ENCODE measurements at places on chromosomes 4 and X.

GRCh38 chrX:42460706-42461105, 317.3 kb downstream of the PPP1R2C start:
- no peak for DNase-seq

DNA sequence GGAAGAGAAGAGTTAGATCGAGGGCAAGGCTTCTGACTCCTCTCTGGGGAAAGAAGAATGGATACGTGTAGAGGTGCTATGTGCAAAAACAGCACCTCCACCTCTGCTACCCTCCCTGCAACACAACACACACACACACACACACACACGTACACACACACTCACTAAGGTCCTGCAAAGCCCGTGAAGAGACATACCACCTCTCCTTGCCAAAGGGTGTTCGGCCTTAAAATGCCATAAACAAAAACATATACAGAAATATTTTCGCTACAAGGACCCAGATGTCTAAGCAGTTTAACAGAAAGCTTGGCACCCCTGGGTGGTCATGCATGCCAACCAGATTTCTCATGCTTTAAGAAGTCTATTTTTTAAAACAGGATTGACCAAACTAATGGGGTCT, 1.5 kb downstream of the TIFA start:
- DNase-seq: peak; percentile 22

- no peak for DNase-seq
These were observed 7.4 kb downstream of the HERC3 start for GRCh38 chr4:88599714-88600113.

GRCh38 chr4:111475001-111475400, 670.3 kb upstream of the FAM241A start:
- DNase-seq: peak; percentile 63

DNA sequence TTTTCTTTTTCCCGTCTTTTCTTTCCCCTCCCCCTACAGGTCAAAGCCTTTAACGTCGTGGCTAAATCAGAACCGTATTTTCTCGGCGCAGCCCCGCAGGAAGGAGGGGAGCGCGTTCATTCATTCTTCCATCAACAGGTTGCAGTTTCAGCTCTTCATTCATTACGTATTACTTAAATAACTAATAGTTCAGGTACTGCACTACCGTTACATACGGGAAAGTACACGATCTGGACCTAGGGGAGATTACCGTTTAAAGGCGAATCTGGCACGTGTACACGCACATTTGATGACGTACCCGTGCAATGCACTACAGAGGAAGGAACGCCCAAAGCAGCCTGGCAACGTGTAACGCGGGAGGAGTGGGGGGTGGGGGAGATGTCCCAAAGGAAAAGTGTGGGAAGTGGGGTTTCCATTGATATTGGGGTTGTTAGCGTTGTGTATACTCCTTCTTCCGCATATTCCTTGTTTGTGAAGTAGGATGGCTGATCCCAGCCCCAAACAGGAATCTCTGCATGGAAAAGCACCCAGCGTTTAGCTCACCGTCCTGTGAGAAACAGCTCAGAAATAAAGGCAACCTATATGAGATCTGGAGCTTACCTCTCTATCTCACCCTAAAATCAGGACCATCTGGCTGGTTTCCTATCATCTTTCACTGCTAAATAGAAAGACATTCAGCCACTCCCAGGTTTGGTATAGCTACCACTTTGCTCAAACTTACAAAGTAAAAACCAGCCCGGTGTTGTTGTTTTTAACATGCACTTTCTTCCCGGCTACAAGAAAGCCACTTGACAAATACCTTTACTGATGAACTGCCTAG, 585 bp upstream of the SEC24D start:
- peak; percentile 42 for DNase-seq

DNA sequence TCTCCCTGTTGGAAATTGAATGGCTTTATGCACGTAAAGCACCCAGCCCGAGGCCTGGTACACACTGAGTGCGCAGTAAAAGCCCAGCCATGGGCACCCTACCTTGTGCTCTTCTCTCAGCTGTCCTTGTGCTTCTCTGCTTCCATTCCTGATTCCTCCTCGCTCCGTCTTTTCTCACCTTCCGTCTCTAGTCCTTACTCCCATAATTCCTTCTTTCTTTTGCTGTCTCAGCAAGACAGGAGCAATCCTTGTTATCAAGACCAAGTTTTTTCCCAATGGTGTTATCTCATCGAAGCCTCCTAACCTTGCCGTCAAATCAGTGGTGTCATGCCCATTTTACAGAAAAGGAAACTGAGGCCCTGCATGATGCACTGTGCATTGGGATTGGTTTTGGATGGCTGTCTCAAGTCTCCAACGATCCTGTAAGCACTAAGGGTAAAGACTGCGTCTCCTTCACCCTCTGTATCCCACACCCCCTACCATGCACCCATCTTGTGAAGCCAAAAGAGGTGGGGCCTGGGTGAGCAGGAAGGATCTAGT, 30.1 kb downstream of the CYTL1 start:
- no peak for DNase-seq

- peak; percentile 30 for DNase-seq
These were observed 42.7 kb downstream of the CNOT6L start for GRCh38 chr4:77776182-77777134.

DNA sequence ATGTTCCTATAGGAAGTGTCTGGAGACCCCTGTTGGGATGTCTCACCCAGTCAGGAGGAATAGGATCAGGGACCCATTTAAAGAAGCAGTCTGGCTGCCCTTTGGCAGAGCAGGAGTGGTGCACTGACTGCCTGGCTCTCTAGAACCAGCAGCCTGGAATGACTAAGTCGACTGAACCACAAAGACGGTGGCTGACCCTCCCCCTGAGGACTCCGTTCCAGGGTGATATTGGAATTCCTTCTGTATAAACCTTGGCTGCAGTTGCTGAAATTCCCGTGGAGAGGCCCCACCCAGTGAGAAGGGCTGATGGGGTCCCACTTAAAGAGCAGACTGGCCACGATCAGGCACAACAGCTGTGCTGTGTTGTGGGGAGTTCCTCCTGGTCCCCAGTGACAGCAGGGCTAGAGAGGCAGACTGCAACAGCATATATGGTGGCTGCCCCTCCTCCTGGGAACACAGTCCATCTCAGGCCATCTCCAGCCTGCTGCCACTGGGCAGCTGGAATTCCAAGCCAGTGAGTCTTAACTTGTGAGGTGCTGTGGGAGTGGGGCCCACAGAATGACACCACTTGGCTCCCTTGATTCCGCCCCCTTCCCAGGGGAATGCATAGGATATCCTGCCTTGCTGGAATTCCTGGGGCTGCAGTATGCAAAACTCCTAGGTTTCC, 41.8 kb upstream of the RLIM start:
- DNase-seq: no peak

DNA sequence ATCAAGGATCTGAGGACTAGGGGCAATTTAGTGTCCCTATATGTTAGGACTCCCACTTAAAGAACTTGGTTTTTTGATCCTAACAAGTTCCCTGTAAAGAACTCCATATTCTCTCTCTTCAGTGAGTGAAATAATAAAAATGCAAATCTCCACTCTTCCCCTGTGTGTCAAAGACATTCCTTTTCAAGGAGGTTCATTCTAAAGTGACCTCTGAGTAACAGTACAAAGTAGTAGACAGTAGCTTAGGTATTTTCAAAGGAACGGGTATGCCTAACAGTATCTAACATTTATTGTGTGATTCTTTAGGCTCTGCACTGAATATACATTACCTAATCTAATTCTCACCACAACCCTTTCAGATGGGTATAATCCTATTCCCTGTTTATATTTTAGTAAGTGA, 58.4 kb upstream of the SCOC start:
- DNase-seq: no peak

- peak; percentile 18 for DNase-seq
These were observed 229.5 kb downstream of the SPCS3 start for GRCh38 chr4:176549161-176549865.

- DNase-seq: no peak
These were observed 39.9 kb upstream of the CYP4V2 start for GRCh38 chr4:186151499-186151898.

GRCh38 chr4:11286533-11286932, 142.2 kb downstream of the HS3ST1 start:
- DNase-seq: no peak

DNA sequence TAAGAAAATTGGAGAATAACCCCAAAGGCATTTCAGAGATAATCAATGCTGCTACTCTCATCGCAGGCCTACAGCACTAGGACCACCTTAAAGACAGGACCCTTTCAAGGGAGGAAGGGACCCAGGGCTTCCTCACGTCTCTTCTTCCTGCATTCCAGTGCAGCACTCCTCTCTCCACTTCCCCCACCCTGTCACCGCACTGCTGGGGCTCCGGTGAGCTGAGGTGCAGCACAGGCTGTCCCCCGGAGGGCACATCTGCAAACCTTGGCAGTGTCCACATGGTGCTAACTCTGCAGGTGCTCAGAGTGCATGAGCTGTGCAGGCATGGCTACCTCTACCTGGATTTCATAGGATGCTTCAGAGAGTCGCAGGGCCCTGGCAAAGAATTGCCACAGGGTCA, 305.6 kb downstream of the DCHS2 start:
- DNase-seq: no peak

DNA sequence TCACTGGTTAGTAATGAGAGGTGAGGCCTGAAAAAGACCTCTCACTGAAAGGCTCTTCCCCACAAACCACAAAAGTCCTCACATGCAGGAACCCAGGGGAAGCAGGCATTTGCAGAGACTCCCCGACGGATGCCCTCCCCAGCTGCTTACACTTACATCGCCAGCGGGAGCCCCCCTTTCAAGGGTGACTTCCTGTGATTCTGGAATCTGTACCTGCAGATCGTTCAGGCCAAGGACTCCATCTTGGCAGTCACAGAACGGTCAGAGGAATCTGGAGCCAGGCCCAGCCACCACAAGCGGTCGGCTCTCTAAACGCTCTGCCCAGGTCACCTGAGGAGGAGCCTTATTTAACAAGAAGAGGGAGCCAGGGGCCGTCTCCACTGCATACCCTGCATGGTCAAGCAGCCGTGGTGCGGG, 71.3 kb upstream of the STS start:
- no peak for DNase-seq

GRCh38 chr4:108237693-108238092, 69.0 kb upstream of the LEF1 start:
- no peak for DNase-seq

DNA sequence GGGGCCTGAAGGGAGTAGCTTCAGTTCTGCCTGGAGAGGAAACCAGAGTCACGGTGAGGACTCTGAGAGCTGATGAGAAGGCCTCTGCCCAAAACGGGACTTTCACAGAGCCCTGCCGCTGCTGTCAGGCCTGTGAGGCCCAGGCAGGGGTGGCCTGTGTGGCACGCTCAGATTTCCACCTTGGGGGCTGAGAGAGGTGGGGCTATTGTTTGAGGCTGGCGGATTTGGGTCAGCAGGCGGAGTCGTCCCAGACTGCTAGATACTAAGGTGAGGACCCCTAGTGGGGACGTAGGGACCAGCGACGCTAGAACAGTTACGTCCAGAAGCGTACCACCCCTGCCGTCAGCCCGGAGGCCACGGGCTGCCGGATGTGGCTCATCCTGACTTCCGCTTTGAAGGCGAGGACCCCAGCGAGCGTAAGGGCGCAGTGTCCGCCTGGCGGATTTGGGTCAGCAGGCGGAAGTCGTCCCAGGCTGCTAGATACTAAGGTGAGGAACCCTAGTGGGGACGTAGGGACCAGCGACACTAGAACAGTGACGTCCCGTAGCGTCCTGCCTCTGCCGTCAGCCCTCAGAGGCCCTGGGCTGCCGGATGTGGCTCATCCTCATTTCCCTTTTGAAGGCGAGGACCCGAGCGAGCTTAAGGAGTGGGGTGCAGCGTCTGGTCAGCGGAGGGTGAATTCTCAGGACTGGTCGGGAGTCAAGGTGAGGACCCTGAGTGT, at the start of gene MAGEB1:
MAGEB1 (plus strand) TSS at position 378 of the 721 bp plus-strand sequence. CDS start 3,348 bp downstream, outside the sequence.
- no peak for DNase-seq

GRCh38 chr4:86935566-86935852, 698 bp downstream of the AFF1 start:
- DNase-seq: peak; percentile 47

- DNase-seq: peak; percentile 44
These were observed 63.8 kb upstream of the TAPT1 start for GRCh38 chr4:16289897-16290554.

DNA sequence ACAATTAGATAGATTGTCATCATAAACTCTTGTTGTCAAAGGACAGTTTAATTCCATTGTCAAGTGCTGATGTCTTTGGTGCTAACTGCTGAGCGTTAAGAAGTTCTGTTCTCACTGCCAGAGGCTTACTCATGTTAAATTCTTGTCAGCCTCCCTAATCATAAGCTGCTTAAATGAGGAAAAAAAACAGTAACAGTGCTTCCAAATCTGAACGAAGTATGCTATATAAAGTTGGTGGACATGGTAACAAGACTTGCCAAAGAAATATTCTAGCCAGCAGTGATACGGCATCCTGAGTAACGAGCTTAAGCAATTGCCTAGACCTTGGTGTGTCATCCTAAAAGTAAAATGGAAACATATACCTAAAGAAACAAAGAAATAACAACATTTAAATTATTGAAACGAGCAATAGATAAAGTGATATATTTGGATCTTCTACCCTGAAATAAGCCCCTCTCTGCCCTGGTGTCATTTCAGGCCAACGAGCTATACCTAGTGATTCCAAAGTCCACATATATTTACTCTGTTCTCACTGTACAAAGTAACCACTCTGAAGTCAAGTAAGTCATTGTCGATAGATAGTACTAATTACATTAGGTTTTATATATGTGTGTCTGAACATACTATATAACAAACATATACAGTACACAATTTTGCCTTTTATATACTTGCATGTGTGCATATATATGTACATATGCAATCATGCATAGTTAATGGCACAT, 339.7 kb upstream of the HS3ST1 start:
- no peak for DNase-seq

GRCh38 chrX:139720136-139720535, 12.2 kb upstream of the MCF2 start:
- peak; percentile 33 for DNase-seq

- no peak for DNase-seq
These were observed 22.8 kb upstream of the MUC7 start for GRCh38 chr4:70449220-70449619.

GRCh38 chr4:123649645-123650391, 253.2 kb downstream of the SPRY1 start:
- no peak for DNase-seq

- DNase-seq: no peak
These were observed 28.9 kb downstream of the LNX1 start for GRCh38 chr4:53562409-53562808.

DNA sequence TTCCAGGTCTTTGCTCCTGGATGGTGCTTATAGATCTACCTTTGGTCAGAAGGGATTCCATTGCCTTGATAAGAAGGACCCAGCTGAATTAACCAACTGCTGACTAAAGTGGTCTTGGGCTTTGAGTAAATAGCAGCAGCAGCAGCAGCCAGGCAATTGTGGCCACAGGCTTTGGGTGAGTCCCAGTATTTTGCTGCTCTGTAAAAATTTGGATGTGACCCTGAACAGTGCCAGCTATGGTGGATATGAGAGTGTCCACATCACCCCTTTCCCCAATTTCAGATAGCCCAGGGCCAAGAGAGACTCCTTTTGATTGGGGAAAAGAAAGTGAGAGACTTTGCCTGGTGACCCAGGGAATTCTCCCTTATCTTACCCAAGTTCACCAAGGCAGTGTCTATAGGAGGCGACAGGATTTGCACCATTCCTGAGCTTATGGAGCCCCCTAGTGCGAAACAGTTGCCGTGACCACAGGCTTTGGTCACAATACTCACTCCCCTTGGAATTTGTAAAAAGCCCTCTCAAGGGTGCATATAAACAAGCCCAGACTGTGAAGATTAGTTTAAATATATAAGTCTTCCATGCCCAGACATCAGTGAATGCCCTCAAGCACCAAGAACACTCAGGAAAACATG, 518.0 kb downstream of the TMA16 start:
- DNase-seq: peak; percentile 71
